ENCODE measurements at places on chromosomes 11 and 22.

DNA sequence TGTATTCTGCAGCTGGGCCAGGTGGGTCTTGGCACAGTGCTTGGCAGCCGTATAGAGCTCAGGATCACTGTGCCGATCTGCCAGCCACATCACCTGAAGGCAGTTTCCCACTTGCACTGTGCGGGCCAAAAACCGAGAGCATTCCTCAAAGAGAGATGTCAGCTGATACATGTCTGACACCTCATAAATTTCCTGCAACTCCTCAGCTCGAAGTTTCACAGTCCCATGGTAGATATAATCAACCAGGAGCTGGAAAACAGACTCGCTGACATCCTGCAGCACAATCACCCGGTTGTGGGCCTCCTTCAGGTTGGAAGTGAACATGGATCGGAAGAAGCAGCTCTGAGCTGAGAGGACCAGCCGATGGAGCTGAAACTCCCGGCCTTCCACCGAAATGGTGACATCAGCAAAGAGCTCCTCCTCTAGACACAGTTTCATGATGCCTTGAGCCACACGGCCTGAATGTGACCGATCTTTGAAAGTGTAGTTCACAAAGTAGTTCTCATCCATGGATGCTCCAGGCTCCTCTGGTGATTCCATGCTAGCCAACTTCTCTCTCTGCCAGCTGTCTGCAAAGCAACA lies 1.2 kb downstream of the KBTBD4 start:
- no peak for DNase-seq

GRCh38 chr11:71332046-71332445 lies 79.7 kb upstream of the SHANK2 start:
- DNase-seq = no peak

GRCh38 chr11:16111690-16112089 lies 244.7 kb downstream of the SOX6 start:
- no peak for DNase-seq

DNA sequence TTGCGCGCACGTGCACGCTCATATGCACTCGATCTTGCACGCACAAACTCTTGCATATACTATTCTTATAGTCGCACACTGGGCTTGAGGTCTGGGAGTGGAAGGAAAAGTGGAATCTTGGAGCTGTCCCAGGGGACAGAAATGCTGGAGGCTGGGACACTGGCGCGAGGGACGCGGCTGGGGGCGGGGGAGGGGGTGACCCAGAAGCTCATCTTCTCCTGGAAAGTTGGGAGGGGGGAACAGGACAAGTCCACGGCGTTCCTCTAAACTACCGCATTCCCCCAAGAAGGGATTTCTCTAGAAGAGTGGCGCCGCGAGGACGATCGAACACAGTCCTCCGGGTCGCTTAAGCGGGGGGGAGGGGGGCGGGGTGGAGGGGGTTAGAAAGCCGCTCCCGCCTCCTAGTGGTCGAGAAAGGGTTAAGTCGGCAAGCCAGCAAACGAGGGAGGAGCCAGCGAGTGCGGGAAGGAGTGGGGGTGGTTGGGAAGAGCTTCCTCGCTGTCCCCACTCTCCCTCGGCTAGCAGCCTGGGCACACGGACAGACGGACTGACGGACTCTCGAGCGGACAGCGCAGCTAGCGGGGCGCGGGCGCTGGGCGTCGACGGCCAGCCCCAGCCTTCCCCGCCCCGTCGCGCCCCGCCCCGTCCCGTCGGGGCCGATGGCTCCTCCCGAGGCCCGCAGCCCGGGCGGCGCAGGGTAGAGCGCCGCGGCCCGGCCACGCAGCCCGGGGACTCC lies at the start of gene RTN4RL2:
Gene RTN4RL2, plus strand, starts transcription at position 507 of the 736 bp plus-strand sequence. CDS start 338 bp downstream, outside the sequence.
- DNase-seq = peak; percentile 86

DNA sequence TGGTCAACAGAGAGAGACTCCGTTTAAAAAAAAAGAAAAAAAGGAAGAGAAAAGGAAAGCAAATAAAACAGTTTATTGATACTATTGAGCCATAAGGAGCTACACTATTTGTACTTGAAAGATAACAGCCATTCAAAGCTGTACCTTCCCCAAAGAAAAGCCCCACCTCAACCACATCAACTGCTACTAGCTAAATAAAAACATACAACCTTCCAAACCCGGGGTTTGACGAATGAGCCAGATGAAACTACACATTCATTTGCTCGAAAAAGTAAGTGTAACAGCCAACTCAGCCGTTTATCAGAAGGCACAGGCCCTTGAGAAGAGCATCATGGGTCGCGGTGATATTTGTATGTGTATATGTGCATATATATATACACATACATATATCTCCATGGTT lies 78.4 kb downstream of the SIK3 start:
- no peak for DNase-seq

DNA sequence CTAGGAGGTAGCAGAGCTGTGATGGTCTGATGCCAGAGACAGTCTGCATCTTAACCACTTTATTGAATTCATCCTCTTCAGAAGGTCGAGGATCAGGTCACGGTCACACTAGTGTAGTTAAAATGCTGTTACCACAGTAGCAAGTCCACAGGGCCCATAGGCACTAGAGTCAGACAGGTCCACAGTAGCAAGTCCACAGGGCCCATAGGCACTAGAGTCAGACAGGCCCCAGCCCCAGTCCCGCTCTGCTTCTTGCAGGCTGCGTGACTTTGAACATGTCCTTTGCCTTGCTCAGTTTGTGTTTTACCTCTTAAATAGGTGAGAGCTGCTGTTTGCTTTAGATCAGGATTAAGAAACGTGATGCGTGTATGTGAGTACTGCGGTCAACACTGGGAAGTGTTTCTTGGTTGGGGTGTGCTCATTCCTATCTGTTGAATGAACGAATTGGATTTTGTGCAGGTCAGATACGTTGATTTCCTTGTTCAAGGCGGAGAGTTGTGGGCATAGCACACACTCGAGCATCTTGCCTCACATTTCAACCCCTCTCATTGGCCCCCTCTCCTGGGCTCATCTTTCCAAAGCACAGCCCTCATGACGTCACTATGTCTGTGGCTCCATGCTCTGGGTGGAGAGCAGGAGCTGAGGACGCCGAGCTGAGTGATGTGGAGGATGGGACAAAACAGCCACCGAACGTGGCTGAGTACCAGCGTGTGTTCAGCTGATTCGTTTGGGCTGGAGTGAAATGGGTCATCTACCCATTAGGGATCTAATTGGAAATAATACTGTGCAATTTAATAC lies 191.7 kb downstream of the TBC1D22A start:
- DNase-seq = no peak
